ENCODE measurements at places on chromosomes 1 and 21. TPM values are rescaled to one million over a fixed set of nuclear protein-coding genes. Genes with fewer than 3 reads are reported as not detected.
A peak's percentile ranks its signal among the peaks of the same experiment; 100 is the strongest.

MANEAL gene
- total RNA-seq: 10.4 TPM

PIK3C2B gene
- 2.4 TPM for total RNA-seq

ZCCHC17 gene
- 50.2 TPM for total RNA-seq

DNA sequence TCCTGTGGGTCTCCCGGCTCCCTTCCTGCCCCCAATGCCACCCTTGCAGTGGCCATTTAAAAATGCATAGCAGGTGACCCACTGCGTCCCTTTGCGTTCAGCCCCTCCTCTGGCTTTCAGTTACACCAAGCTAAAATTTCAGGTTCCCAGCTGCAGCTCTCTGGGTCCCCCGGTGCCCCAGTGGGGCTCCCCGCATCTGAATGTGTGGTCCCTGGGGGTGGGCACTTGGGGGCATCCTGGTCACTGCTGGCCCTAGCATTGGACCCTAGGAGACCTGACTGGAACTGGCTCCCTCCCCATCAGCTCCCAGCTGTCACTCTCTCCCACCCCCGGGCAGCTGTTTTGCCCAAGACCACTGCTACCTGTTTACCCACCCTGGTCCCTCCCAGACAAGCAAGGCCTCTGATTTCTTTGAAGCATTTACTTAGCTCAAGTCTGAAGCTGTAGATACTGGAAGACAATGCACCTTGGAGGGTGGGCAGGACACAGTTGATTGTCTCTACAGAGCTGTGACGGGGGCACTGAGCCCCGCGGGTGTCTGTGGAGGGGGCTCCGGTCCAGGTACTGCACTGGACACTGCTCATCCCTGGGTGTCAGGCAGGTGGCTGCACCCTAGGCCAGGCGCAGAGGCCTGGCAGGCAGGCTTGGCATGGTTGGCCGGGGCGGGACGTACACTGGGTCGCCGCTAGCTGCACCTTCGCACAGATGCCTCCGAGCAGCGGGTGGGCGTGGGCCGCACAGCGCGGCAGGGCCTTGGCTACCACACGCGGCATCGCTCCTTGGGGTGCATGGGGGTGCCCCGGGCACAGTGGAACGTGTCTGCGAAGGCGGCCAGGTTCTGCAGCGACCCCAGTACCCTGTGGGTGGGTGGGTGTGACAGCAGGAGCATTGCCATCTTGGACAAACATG lies 3.9 kb downstream of the PRXL2B start:
- DNase-seq: no peak

DNA sequence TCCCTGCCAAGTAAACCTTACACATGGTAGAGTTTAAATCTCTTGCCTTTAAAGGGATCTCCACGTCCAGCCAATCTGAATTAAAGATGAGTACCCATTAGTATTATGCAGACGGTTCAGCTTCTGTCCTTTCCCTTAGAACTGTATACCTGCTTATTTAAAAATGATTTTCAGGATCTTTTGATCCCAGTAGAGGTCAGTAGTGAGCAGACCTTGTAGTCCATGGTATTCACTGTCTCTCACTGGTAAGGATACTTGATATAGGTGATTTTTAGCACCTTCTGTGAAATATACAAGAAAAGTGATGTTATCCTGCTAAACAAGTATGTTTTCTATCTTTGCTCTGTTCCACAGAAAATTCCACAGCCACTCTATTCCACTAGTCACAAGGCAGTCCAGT lies 1211.6 kb upstream of the ADGRL4 start:
- DNase-seq: peak; percentile 46

DNA sequence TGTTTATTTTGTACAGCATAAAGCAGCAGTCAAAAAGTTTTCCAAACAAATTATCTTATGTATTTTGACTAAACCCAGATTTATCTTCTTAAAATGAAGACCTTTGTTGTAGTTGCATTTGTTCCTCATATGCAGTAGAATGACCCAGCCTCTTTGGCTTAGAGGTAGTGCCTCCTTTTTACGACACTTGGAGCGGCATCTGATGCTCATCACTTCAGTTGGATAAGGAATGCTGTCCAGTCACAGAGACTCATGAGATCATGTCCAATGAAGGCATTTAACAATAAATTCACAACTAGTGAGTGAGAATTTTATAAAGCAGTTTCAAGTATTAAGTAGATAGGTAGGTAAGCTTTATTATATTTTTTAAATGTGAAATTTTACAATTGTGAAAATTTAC lies 35.2 kb downstream of the PTPRC start:
- DNase-seq: no peak
